ENCODE measurements at places on chromosomes 3 and 15.

DNA sequence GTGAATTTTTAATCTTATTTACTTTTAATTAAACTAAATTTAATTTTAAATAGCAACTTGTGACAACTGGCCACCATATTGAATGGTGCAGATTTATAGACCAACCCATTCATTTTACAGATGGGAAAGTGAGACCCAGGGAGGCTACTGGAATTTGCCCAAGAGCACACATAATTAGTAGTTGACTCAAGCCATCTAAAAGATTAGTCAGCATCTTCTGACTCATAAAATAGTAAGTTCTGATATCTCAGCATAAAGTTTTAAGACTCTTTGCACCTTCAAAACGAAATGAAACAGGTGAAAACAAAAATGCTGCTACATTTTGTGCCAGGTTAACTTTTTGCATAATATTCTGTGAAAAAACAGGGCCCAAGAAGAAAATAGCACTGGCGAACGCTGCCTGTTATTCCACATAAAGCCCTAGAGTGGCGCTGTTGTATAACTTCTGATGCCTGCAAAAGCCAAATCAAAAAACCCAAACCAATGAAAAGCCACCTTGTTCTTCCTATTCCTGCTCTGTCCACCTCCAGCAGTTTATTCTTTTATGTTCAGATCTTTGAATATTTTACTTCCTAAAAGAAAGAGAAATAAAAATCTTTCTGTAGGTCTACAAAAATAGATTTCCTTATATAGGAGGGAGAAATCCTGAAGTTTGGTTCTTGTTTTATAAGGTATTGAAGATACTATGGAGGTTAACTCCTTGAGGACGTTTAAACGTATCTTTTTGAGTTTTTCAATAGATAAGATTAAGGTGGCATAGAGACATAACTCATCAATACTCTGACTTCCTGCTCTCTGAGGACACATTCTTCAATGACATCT lies 62.8 kb downstream of the OTOL1 start:
- no peak overlapping the region for H3K4me3 ChIP-seq
- DNase-seq, result no peak
- no peaks in the 10 kb centered on the region for H3K36me3 ChIP-seq
- no peaks in the 10 kb centered on the region for H3K27me3 ChIP-seq

GRCh38 chr3:11306817-11307589 lies 34.8 kb downstream of the ATG7 start:
- H3K4me1 ChIP-seq, result peaks cover 29% of the 10 kb centered on the region
- peak overlapping the region; percentile 86 for H3K27ac ChIP-seq
- peak; percentile 49 for DNase-seq
- H3K4me3 ChIP-seq, result no peak overlapping the region

GRCh38 chr3:157418104-157418503 lies 18.5 kb upstream of the PTX3 start:
- H3K4me1 ChIP-seq, result no peaks in the 10 kb centered on the region
- H3K4me3 ChIP-seq, result no peak overlapping the region
- no peak overlapping the region for H3K27ac ChIP-seq
- DNase-seq, result no peak

DNA sequence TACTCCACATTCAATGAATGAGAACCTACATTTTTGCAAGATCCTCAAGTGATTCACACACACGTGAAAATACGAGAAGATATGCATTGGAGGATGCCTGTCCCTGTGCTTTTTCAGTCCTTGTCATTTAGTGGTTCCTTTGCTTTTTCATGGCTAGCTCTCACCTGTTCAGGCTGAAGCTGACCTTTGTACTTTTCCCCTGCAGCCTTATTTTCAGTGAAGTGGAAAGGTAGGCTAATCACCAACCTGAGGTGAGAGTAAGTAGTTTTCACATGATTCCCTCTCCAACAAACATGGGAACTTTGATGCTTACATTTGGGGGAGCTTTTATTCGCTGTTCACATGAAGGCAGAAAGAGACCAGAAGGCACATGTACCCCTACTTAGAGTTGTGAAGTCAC lies 8.3 kb downstream of the ITPR1 start:
- DNase-seq, result no peak
- peaks cover 14% of the 10 kb centered on the region for H3K36me3 ChIP-seq

- no peaks in the 10 kb centered on the region for H3K4me1 ChIP-seq
- no peak overlapping the region for H3K27ac ChIP-seq
- no peaks in the 10 kb centered on the region for H3K36me3 ChIP-seq
- no peak for DNase-seq
- no peak overlapping the region for H3K4me3 ChIP-seq
- H3K27me3 ChIP-seq, result no peaks in the 10 kb centered on the region
Measured at GRCh38 chr3:55894605-55895004, 407.5 kb upstream of the WNT5A start.

Data from activated naive CD4-positive, alpha-beta T cell treated with anti-CD3 and anti-CD28 coated beads, Interleukin-2, amount 10 ng/mL, durations not matched to agents 7 days and 5 days (primary cell).